ENCODE measurements at places on chromosomes 5 and 9. TPM values are rescaled to one million over a fixed set of nuclear protein-coding genes. Genes with fewer than 3 reads are reported as not detected.

The VCAN gene
- polyA plus RNA-seq: 28.7 TPM

GRCh38 chr5:133234911-133235310, 183.1 kb downstream of the HSPA4 start:
- no peak for DNase-seq

The IRX1 gene
- 29.6 TPM for polyA plus RNA-seq

The ARL14EPL gene
- not detected for polyA plus RNA-seq

The CDH12 gene
- polyA plus RNA-seq: not detected

- no peak for DNase-seq
Observed at GRCh38 chr5:142023836-142024235, 11.0 kb upstream of the GNPDA1 start.

DNA sequence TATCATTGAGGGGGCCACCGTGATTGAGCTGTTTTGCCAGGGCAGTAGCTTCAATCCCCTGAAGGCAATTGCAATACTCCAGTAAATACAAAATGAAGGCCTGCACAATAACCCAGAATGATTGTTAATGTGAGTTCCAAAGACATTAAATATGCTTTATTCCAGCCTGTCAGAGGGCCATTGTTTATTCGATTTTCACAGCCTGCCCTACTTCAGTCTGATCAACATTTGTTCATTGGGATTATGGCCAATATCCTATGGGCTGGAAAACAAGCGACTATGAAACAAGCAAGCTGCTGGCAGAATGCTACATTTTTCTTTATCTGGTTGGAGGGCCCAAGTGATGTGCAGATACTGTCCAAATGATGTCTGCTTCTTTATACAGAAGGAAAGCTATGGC, 543.1 kb downstream of the TLE1 start:
- no peak for DNase-seq

- DNase-seq: no peak
Observed at GRCh38 chr9:87513161-87513560, 15.5 kb downstream of the DAPK1 start.

- no peak for DNase-seq
Observed at GRCh38 chr5:77209495-77210090, 887 bp upstream of the PDE8B start.

GRCh38 chr5:78005021-78005785, 229.1 kb upstream of the TBCA start:
- no peak for DNase-seq

The FGD3 gene
- polyA plus RNA-seq: 0.14 TPM

The ADAMTSL2 gene
- not detected for polyA plus RNA-seq

The FOXI1 gene
- polyA plus RNA-seq: not detected

The PDGFRB gene
- polyA plus RNA-seq: 0.25 TPM

The PCDHB9 gene
- 0.12 TPM for polyA plus RNA-seq

The ANKRD18A gene
- polyA plus RNA-seq: 1.9 TPM

DNA sequence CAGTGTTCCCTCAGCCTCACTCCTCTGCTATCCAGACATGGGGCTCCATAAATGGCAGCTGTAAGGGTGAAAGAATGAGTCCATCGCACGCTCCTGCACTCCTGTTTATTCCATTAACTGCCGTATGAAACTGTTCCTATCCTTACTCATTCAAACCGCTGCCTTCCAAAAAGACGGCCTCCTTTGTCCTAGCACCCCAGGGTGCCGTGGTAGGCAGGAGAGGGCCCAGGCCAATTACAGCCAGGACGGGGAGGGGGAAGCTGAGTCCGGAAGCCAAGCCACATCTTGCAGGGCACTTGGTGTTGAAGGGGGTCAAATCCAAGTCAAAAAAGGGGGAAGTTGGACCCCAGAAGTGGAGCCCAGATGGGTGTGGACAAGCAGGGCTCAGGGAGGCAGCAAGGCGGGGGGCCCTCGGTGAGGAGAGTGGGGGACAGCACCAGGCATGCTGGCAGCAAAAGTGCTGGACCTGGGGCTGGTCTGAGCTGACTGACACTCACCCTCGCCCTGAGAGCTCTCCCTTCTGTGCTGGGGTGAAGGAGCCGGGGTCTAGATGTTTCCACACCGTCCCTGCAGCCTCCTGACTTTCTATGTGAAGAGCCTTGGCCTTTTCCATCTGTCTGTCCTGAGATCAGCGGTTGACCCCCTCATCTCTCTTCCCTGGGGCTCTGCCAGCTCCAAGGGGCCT, 63.3 kb downstream of the COL23A1 start:
- DNase-seq: no peak

DNA sequence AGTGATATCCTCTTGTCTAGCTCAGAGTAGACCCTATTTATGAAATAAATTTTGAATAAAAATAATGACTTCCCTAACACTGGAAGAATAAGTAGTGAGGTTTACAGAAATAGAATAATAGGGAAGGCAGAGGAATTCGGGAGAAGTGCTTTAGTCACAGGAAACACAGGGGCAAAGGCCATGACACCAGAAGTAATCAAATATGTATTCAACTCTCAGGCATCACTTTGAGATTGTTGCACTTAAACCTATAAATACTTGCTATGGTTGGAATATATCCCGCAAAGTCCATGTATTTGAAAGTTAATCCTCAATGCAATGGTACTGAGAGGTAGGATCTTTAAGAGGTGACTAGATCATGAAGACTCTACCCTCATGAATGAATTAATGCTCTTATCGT, 166.8 kb downstream of the YIPF5 start:
- no peak for DNase-seq

DNA sequence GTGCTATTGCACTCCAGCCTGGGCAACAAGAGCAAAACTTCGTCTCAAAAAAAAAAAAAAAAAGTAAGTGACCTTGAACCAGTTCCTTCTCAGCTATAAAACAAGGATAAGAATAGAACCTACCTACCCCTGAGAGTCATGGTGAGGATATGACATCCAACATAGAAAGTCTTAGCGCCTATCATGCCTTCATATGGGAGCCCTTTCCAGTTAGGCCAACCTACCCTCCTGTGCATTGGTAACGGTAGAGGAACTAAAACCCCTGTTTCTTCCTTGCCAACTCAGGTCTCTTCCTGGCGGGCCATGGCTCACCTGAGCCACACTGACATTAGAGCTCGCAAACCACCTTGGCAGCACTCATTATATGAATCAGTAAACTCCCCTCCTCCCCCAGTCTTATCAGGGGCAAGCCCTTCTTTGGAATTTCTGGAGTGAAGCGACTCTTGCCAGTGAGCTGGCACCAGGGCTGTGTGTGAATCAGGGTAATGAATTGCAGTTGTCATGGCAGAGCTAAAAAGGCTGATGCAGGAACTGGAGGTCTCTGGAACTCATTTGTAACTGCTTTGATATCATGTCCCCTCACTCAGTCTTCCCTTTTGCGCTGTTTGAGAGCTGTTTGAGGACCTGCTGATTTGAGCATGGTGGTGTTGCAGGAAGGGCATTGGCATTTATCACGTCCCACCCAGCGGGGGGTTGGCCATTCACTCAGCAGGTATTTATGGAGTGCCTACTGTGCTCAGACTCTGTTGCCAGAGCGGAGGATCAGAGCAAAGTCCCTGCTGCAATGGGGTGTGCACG, 10.3 kb downstream of the WWC1 start:
- peak; percentile 77 for DNase-seq

DNA sequence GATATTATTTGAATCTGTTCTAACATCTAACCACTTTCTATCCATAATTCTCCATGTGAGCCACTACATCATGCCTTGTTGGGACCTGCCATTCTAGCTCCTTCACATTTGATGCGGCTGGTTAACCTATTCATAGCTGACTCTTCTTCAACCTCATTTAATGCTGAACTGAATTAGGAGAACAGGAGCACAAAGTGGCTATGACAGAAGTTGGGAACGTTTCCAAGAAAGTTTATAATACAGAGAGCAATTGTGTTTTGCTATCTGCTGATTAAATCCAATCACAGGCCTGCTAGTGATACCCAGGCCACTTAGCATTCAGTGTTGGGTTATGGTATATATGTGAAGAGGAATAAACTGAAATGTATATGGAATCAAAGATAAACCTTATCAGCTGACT, 440.3 kb downstream of the PTPRD start:
- DNase-seq: no peak

- DNase-seq: peak; percentile 25
Observed at GRCh38 chr5:128237546-128237945, 154.0 kb downstream of the SLC12A2 start.

- peak; percentile 80 for DNase-seq
Observed at GRCh38 chr9:69199769-69200470, 25.8 kb downstream of the TJP2 start.

- DNase-seq: no peak
Observed at GRCh38 chr5:40258222-40258621, 421.5 kb upstream of the PTGER4 start.

The PDE6A gene
- polyA plus RNA-seq: 0.06 TPM

The KCNMB1 gene
- not detected for polyA plus RNA-seq

DNA sequence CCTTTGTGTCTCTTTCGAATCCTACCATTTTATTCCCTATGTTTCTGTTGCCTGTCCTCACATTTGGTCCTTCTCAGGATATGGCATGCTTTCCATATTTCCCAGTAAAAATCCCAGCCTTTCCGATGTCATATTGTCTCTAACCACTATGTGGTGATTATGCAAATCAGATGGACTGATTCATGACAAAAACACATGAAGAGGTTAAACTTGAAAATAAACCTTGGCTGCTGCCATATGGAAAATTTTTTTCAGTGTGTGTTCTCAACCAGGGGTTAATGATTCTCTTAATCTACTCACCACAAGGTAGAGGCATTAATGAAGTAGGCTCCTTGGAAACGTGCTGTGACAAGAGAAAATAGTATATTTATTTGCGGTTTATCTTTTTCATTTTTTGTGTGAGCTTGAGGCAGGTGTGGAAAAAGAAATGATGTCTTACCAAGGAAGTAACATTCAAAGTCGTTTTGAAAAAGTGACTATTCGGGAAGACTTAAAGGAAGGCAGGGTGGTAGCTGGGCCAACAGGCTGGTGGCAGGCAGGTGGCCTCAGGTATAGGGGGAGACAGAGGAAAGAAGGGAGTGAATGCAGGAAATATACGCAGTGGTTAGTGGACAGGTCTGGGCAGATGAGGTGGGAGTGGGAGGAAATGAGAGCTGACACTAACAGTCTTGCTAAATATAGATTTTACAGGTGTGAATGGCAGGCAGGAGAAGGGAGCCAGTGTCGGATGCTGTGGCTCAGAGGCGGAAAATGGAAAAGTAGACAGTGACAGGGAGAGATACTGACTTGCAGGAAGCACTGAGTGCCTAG, 46.2 kb downstream of the DMRT2 start:
- no peak for DNase-seq

DNA sequence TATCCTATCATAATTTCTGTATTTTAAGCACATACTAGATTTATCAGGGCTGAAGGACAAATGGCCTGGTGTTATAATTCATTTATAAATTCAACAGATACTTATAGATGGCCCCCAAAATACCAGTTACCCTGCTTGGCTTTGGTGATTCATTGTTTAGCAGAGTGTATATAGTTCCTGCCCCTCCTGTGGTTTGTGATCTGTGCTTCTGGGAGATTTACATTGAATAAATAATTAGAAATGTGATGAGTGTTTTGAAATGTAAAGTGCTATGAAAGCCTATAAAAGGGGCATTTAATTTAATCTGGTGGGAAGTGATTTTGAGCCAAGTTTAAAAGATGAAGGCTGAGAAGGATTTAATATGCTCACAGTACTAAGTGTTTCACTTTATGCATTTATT, 36.7 kb upstream of the ZCCHC7 start:
- DNase-seq: no peak

DNA sequence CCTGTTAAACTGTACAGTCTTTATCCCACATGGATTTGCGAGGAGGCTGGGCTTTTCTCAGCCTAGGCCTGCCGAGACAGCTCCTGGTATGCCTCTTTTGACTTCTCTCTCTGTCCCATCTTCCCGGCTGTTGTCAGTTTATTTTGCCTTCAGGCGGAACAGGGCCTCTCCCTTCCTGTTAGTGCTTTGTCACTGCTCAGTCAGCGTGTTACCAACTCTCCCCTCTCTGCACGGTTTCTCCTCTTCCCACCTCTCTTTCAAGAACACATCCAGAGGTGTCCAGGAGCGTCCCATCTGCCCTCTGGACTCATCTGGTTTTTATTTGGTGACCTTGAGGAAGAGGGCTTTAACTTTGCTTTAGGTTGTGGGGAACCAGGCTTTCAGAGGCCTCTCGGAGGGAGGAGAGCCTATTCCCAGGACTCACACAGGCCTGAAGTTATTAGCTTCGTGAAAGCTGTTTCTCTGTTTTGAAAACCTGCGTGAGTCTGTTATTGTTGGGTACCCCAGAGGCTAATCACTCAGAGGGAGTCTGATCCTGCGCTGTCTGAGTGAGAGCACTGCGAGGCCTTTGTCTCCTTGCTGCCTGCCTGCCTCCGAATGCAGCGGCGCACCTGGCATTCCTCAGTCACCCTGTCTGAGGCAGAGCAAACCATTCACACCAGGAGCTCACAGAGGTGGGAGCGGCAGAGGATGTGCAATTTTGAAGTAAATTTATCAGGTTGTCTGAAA, 234.4 kb upstream of the MPDZ start:
- peak; percentile 91 for DNase-seq

- DNase-seq: peak; percentile 65
Observed at GRCh38 chr5:17217493-17218352, at the start of gene BASP1. Gene BASP1 (plus strand): TSS chr5:17217631. CDS start chr5:17275217, 57,586 bp downstream.

- no peak for DNase-seq
Observed at GRCh38 chr9:116369706-116370105, 216.1 kb downstream of the PAPPA start.

DNA sequence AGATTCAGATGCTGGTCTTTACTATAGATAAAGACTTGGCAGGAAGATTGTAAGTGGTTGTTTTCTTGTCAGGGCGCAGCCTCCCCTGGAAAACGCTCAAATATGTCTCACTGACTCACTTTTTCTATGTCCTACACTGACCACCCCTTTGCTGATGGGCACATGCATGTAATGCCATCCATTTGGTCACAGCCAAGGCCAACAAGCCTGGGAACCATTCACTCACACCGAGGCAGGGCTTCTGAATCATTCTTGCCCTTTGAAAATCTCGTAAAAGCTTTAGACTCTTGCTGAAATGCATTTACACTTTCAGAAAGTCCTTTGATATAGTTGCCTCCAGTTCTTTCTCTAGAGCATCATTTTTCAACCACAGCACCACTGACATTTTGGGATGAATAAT, 249.4 kb downstream of the ACTL7B start:
- DNase-seq: peak; percentile 60

DNA sequence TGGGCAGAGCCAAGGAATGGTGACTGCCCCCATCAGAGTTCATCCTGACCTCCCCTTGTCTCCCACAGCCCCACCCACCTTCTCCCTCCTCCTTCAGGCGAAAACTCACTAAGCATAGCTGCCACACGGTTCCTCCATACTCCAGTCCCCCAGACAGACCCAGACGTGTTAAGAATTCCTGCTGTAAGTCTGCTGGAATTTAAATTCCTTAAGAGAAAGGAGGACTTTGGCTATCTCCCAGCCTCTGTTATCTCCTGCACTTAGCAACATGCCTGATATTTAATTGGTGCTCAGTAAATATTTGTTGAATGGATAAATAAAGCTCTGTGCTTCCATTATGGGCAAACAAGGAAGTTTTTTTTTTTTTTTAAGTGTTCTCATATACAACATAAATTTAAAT, 213.7 kb downstream of the RFK start:
- DNase-seq: peak; percentile 9

GRCh38 chr9:87322840-87323635, 174.6 kb upstream of the DAPK1 start:
- DNase-seq: peak; percentile 51
